Smooth muscle cell of bladder (primary cell): ENCODE measurements at places on chromosomes 1 and 21. TPM values are rescaled to one million over a fixed set of nuclear protein-coding genes. Genes with fewer than 3 reads are reported as not detected.

Gene ALG14
- 1.7 and 4.4 TPM in 2 replicates for total RNA-seq

Gene ADAMTS5
- total RNA-seq, result 22.3 and 24.4 TPM in 2 replicates

Gene MTARC1
- 6.2 and 6.8 TPM in 2 replicates for total RNA-seq

Gene APP
- total RNA-seq, result 492 and 669 TPM in 2 replicates

Gene TRAF3IP3
- total RNA-seq, result under 0.01 and 0.28 TPM in 2 replicates

Gene TCHHL1
- not detected in 2 replicates for total RNA-seq

Gene HEATR1
- 18.9 and 24.1 TPM in 2 replicates for total RNA-seq

Gene C8A
- total RNA-seq, result not detected in 2 replicates
